ENCODE measurements at places on chromosomes 4 and X.

GRCh38 chrX:25665431-25665830 lies 472.7 kb upstream of the MAGEB18 start:
- no peak for DNase-seq

DNA sequence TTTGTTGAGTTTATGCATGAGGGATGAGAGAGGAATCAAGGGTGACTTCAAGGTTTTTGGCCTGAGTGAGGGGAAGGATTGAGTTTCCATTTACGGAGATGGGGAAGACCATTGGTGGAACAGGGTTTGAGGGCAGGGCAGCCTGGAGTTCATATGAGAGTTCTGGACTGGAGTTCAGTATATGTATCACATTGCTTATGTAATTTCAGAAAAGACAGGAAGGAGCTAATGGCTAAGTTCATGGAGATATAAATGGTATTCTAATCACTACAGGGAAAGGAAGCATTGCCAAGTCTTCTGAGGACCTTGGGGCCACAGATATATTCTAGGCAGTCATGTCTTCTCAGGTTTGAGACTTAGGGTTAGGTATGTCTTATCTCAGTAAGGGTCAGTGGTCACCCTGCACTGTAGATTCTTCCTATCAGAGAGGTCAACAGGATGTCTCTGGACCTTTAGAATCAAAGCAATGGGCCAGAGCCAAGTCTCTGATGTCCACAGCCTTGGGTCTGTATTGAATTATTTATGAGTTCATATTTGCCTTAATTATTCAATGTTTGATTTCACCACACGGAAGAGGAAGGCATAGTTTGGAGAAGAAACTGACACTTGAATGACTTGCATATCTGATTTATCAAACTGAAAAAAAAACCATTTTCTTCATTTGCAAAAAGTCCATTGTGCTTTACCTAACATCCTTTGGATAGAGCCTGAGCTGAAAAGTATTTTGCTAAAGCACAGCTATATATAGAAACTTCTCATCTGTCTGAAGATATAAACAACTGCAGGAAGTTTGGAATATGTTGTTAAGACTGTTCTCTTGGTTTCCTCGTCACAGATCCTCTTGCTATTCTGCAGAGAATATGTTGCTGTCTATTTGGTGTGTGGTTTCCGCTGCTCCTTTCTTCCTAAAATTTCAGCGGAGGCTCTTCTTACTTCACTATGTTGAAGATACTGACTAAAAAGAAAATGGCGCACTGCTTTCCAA lies 139.5 kb downstream of the PDGFRA start:
- DNase-seq, result no peak

DNA sequence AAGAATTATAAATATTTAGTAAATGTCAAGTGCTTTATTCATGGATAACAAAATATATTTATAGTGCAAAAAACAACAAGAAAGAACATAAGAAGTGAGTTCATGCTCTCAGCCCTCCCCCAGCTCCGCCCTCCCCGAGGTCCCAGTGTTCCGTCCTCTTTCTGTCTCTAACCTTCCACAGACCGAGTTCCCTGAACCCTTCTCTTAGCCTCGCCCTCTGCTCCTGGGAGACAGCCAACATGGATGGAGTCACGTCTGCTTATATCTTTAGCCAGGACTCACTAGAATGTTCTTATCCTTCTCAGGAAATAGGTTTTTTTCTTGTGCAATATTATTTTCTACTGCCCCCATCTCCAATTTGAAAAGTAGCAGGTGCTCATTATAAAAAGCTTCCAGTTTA lies 40.1 kb upstream of the HELT start:
- DNase-seq, result no peak

DNA sequence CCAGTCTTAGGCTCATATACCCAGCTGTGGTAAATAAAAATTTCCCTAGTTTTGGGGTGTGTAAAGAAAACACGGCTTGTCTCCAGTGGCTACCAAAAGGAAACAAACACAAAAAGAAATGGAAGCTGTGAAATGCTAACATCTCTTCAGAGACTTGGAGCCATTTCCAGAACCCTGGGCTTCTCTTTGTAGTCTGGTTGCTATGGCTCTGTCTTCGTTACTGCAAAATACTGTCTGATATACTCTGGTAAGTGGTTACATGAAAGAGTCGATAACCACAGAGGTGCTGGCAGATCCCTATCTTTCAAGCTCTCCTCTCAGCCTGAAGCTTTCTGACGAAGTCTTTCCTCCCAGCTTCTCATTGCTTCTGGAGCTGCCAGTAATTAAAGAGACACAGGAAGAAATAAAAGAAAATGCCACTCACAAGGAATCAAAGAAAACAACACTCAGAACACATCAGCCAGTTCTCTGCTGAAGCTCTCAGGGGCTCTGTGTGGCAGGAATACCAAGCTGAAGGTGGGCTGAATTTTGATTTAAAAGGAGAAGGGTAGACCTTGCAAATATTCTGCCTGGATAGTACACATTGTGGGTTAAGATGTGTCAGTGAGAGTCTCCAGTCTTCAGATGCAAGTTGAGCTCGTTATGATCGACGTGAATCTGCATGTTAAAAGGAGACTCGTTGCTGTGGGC lies 107.6 kb upstream of the FAM9C start:
- no peak for DNase-seq

GRCh38 chr4:10526429-10527222 lies 69.4 kb upstream of the ZNF518B start:
- no peak for DNase-seq

DNA sequence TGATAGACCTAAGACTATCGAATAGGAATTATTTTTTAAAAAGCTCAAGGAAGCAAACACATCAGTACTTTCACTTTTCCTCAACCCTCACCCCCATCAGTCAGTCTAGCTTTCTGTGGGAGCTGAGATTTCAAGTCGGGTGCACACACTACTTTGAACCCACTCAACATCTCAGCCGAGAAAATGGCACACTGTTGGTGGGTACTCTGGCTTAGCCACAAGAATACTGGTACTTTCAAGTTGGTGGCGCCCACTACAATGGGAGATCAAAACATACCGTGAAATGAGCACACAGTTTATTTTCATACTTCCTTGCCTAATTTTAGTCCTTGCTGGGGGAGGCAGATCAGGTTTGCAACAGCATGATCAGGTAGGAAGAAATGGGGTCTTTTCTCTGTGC lies 10.2 kb downstream of the CD40LG start:
- no peak for DNase-seq

DNA sequence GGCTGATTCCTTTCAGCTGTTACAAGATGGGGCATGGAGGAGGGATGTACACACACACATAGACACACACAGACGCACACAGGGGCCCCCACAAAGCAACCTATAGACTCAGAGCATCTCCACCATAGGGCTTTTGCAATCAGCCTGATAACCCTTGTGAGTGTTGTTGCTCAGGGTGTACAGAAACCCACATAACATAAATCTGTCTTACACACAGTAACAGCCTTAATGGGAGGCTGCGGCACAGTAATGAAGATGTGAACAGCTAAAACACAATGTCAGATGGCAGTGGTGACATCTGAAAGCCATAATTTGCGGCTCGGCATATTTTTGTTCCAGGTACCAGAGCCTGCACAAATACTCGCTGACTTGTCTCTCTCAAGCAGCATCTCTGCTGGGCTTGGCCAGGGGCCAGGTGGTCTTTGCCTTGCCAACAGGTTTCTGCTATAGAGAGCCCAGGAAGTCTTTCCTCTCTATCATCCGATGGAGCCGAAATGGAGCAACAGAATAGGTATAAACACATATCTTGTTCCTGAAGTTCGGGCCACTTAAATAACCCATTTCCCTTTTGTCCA lies 357.2 kb upstream of the GATB start:
- no peak for DNase-seq

GRCh38 chr4:40316333-40316781 lies 18.8 kb upstream of the CHRNA9 start:
- no peak for DNase-seq

- DNase-seq, result no peak
These were observed 11.4 kb downstream of the L1CAM start for GRCh38 chrX:153874366-153875125.

DNA sequence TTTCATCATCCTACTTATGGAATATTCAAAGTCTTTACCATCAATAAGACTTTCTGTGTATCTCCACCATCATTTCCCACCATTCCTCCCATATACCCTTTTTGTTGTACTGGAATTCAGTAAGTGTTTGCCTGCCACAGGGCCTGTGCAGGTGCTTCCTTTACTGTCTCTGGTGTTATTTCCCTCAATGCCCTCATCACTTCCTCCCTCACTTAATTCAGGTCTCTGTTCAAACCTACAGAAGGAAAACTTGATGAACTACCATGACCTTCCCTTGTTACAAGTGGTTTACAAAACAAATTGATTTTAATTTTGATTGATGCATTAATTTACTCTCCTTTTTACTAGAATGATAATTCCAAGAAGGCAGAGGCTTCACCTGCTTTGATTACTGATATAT lies 159.5 kb upstream of the FAT4 start:
- no peak for DNase-seq

DNA sequence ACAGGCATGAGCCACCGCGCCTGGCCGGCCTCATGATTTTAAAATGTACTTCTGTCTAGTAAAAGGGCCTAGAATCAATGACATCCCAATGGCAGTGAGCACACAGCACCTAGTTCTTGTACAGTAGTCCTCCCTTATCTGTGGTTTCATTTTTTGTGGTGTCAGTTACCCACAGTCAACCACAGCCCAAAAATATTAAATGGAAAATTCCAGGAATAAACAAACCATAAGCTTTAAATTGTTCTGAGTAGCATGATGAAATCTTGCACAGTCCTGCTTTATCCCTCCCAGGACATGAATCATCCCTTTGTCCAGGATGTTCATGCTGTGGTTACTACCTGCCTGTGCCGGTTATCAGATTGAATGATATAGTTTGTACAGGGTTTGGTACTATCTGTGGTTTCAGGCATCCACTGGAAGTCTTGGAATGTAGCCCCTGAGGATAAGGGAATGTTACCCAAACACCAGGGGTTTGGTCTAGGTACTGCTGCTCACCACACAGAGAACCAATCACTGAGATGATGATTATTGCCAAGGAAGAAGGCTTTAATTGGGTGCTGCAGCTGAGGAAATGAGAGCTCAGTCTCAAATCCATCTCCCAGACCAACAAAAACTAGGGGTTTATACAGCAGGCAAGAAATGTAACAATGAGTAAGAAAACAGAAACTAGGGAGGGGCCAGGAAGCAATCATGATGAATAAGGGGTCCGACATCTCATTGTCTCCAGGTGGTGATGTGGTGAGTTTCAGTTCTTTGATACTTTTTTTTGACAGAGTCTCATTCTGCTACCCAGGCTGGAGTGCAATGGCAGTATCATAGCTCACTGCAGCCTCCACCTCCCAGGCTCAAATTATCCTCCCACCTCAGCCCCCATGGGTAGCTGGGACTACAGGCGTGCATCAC lies 16.2 kb upstream of the FHL1 start:
- DNase-seq, result no peak

DNA sequence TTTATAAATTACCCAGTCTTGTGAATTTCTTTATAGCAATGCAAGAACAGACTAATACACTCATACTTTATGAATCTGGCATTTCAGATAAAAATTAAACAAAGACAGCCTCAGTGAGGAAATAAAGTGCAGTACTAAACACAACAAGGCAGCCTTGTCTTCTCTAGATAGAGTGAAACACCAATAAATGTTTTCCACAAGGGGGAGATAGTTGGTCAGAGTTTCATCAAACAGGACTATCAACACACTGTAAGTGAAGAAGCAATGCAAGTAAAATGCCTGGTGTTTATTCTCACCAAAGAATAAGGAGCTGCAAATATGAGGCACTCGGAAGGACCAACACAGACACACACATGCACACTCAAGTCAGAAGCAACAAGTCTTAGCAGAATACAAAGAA lies 62.8 kb downstream of the FAM9B start:
- no peak for DNase-seq

DNA sequence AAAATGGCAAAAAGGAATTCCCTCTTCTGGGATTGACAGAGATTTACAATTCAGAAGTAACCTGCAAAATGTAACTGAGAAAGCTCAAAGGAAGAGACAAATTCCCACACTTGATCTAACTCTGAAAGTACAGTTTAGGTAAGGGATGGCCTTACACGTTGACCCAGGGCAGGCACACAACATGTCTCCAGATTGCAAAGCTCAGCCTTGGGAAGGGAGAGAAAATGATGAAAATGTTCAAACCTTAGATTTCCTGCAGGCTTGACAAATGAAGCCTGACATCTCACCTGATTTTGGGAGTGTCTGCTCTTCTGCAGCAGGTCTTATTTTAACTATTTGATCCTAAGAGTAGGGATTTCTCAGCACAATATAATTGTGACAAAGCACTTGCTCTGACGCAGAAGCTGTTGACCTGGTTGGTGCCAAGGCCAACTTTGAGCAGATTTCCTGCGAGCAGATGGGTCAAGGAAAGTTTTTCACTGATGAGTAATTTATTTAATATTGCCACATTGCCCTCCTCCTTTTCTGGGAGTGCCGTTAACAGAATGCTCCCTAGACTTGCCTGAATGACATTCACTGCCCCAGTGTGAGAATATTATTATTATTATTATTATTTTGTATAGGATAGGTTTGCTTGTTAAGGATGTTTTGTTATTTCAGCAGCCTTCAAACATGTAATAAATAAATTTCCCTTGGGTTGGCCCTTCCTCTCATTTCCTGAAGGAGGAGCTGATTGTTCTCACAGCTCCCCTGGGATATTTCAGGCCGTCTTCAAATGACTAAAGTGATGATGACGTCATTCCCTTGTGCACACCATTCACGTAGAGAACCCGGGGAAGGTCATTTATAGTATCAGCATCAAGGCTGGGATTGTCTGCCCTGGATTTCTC lies 157.1 kb downstream of the VEGFC start:
- no peak for DNase-seq

- no peak for DNase-seq
These were observed 8.4 kb upstream of the OPN1LW start for GRCh38 chrX:154135458-154136229.

- DNase-seq, result no peak
These were observed 25.8 kb upstream of the ARHGAP24 start for GRCh38 chr4:85448906-85449890.

- no peak for DNase-seq
These were observed 107.6 kb downstream of the USP46 start for GRCh38 chr4:52551487-52551886.

DNA sequence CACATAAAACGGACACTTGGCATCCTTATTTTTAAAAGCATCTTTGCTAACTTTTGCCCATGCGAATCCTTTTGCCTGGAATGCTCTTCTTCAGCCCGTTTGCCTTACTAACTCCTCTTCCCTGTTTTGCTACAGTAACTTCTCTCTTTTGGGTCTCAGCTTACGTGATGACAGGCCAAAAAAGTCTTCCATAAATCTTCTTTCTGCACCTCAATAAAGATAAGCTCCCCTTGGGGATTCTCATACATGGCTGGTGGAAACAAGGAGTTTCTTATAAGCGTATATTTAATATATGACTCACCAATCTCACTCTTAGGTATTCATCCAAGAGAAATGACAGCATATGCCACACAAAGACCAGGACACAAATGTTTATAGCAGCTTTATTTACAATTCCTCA lies 192.7 kb downstream of the RCHY1 start:
- DNase-seq, result no peak

- DNase-seq, result no peak
These were observed 7.3 kb downstream of the TMEM154 start for GRCh38 chr4:152672206-152673092.

DNA sequence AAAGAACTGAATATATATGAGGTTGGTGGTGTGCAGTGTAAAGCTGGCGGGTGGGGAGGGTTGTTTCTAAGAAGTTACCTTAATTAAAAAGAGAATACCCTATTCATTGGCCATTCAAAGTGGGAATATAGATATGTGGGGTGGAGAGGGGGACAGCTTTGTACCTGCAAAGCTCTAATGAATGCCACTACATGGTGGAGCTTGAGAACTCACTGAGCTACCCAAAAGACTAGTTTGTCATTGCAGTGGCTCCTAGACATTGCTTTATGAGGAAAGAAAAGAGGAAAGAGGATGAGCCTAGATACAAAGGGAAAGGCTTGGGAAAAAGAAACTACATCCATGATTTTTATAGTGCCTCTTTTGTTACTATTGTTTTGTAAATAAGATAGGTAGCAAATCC lies 209.9 kb upstream of the SPRY1 start:
- no peak for DNase-seq

Data from cortex of kidney (tissue), 1 donor.